ENCODE measurements at places on chromosomes 5 and 9.

GRCh38 chr5:118441956-118442355 lies 546.4 kb downstream of the DTWD2 start:
- DNase-seq = no peak

DNA sequence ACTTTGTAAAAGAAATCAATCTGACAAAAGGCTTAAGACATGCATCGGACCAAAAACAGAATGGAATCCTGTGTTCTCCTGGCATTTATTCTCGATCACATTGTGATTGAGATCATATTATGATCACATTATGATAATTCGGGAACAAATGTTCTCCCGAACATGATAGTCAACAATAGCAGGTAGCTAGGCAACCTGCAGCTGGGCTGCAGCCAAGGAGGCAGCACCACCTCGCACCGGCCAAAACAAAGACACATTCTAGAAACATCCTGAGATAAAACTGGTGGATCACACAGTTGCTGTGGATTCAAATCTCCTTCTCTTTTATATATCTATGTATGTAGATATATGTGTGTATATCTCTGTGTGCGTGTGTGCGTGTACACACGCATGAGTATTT lies 480.6 kb upstream of the CYLC2 start:
- no peak for DNase-seq

DNA sequence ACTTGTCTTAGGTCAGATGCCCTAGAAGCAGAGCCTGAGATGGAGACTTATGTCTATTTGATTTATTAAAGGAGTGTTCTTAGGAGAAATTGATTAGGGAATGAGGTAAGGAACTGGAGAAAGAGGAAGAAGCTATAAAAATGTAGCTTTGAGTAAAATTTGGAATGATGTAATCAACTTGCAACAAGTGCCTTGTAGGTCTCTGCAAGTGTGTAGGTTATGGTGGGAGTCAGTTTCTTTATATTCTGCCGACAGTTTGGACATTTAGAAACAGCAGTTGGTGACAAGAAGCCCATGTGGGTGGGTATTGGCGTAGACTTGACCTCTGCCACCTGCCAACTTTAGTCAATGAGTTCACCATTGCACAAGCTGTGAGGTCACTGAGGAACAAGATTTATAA lies 986.5 kb downstream of the CDH18 start:
- no peak for DNase-seq

DNA sequence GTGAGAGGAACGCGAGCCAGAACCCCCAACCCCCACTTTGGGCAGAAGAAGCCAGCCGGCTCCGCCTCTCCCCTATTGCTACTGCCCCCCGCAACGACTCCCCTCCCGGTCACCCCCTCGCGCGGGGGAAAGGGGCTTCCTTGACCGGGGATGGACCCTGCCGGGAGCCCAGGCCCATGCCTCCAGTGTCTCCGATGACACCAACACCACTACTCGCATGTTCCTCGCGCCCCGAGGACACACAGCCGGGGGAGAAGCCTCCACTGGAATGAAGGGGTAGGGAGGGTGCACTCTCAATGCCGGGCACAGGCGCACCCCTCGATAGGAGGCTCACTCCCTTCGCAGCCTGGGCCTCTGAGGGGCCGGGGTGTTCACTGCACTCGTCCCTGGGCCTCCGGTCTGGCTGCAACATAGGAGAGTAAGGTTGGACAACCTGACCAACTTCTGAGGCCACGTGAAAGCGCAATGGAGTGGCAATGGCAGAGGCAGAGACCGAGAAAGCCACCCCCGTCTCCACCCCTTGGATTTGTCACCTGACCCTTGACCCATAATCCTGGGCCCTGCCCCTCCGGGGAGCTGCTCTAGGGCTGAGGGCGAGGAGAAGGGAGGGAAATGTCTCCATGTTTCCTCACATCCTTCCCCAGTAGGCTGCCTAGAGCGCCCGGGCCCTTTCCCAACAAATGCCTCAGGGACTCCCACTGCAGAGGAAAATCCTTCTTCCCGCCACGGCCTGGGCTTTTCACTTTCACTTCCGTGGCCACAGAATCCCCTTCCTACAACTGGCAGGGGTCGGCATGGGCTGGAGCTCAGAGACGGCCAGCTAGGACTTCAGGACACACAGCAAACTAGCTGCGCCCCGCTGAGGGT lies 1.1 kb upstream of the CNTFR start:
- peak; percentile 24 for DNase-seq

GRCh38 chr5:2695200-2695891 lies 56.1 kb downstream of the IRX2 start:
- DNase-seq = no peak

DNA sequence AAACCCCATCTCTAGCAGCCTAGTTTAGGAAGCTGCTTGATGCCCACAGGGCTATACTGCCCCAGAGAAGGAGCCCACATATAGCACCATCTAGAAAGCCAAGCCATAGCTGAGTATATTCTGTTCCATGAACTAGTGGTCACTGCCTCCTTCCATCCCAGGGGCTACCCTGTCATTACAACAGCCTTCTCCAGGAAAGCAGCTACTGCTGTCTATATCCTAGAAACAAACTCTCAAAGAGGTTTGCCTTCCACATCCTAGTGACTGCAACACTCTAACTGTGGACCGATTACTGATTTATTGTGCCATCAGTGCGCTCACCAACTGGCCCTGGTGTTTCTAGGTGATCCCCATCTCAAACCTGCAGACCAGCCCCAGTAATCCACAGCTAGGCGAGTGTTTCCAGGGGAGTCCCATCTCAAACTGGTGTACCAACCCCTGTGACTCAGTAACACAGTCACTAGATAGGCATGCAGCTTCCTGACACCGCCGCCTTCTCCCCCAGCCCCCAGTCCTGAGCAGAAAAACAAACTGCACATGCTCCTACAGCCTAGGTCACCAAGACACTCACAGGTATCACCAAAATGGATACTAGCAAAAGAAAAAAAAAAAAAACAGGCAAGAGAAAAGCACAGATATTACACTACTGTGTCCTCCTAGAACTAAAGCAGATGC lies 14.8 kb downstream of the SPTLC1 start:
- DNase-seq = no peak

DNA sequence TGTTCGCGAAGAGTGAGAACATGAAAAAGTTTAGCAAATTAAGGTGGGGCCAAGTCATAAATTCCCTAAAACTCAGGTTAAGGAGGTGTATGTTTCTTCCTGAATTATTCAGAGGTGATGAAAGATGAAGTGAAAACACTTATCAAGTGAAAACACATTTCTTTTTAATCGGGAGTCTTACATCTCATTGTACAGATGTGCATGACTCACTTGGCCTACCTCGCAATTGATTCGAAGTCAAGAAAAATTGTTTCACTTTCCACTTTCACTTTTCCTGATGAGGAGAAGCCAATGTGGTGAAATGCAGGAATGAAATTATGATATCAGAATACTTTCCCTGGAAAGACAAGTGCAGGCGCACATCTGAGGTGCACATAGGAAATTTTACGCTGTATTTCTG lies 78.7 kb downstream of the SLC25A46 start:
- no peak for DNase-seq

DNA sequence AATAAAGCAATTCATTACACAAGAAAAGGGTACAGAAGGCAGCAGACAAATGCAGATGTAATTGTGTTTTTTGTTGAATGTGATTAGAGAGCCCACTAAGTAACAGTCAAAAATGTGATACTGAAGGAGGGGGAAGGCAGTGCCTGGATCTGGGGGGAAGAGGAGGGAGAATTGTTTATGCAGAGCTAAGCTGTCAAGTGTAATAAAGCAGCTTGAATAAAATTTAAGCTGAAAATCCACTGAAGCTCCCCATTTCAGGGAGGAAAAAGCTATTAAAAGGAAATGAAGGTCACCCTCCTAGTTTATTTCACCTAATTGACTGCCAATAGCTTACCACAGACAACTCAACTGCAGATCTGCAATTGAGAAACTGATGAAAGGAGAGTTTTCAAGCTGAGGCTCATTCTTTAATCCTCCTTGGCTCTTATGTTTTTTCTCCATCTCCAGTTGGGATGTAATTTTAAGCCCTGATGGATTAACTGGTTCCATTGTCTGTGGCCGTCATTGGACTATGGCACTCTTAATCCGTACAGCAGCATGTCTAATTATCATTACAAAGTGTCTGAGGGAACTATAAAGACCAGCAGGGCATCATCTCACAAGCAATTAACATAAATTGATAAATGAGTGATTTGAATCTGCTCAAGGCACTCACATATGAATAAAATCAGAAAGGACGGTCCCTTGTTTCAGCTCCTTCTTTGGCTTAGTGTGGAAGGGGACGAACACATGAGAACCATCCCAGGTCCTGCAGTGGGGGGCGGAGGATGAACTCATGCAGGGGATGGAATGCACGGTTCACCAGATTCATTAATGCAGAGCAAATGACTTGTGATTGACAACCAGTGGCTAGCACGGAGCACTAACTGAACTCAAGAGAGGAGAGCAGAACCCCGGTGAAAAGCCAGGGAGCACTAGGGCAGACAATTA lies 38.5 kb downstream of the TLE1 start:
- no peak for DNase-seq

GRCh38 chr5:120257358-120257971 lies 206.6 kb upstream of the PRR16 start:
- no peak for DNase-seq

DNA sequence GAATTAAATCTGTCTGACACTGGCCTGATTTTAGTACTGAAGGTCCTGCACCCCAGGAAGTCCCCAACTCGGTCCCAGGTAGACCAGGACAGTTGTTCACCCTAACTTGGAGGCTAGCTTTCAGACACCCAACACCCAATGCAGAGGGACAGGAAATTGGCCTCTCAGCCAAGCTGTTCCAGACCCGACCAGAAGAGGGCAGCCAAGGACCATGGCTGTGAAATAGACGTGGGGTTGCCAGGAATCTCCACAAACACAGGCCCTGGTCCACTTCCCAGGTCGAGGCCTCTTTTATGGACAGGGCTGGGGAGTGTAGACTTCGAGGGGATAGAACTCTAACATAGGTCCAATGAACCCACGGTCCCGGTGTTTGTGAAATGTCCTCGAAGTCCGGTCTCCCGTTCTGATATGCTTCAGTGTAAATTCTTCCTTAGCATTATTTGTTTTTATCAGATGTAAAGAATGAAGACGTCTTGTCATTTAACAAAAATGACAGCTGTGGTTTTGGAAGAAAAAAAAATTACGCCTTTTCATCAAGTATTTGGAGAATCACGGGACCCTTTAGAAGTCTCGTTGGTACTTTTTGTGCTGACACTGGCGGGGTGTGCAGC lies 260.3 kb upstream of the ADAMTS16 start:
- peak; percentile 66 for DNase-seq

GRCh38 chr9:136455043-136456002 lies 15.7 kb upstream of the INPP5E start:
- DNase-seq = no peak

DNA sequence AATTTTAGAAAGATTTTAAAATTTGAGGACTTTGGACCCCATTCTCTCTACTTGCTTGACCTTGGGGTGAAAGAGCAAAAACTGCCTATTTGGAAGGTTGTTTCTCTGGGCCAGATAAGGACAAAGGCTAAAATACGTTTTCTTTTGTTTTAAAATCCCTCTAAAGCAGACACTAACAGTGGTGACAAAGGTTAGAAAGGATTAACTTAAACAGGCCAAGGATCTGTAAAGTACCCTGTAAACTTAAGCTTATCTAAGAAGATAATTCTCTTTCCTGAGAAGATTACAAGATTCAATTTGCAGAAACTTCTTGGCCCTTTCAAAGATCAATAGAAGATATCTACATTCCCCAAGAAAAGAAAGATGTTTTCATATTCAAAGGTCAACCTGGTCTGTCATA lies 12.1 kb downstream of the TRPM6 start:
- no peak for DNase-seq

- DNase-seq = no peak
These were observed 5.8 kb downstream of the ADAMTS19 start for GRCh38 chr5:129465776-129466344.

- peak; percentile 33 for DNase-seq
These were observed 41.9 kb upstream of the PLPP6 start for GRCh38 chr9:4620057-4620765.

Measured in activated CD8-positive, alpha-beta T cell treated with anti-CD3 and anti-CD28 coated beads for 36 hours (primary cell).